RPMI7951 (cell line): ENCODE measurements at places on chromosomes 16 and 17.
A peak's percentile ranks its signal among the peaks of the same experiment; 100 is the strongest.

- no peak for DNase-seq
Observed at GRCh38 chr17:59512844-59513385, 52.5 kb upstream of the DHX40 start.

DNA sequence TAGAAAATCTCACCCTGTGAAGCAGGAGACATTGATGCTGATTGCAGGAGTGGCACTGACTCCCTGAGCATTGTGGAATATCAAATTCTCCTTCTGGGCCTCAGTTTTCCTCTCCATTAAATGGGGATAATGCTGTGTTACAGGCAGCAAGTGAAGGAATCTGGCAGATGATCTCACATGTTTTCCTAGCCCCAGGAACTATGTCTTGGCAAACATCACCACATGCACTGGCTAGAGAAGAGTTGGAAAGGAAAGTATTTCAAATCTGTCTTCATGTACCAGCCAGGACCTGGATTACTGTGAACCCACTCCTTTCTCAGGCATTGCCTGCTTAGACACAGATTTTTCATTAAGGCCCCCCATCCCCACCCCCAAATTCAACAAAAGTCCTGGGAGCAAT, 13.6 kb upstream of the CCL8 start:
- DNase-seq, result peak; percentile 53

DNA sequence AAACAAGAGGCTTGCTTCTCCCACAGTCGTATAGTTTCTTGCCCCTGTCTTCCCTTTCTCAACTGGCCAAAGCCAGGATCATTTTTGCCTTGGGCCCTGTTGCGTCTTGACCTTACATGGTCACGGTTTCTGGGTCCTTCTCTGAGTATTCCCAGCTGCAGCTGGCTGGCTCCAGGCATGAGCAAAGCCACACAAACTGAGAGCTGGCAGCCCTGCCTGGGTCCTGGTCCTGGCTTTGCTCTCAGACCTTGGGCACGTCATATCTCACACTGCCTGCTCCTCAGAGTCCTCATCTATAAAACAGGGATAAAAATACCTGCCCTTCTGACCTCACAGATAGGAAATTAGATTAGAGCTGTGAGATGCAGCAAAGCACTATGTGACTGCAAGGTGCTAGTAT, 277.6 kb downstream of the CBLN1 start:
- peak; percentile 37 for DNase-seq

DNA sequence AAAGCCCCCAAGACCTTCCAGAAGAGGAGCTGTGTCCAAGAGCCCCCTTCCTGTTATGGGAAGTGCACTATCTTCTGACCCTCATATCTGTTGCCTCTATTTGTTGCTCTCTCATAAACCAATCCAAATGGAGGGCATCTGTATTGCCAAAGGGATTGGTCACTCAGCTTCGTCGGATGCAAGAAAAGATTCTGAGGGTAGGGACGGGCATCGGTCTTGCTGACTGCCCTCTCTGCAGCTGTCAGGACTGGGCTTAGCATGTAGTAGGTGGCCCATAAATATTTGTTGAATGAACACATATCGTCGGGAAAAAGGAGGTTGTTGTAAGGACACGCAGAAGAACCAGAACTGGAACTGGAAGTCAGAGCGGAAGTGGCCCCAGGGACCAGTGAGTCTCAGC, 44.1 kb downstream of the CCDC42 start:
- DNase-seq, result no peak

- no peak for DNase-seq
Observed at GRCh38 chr16:56980792-56981724, 8.3 kb upstream of the NLRC5 start.

DNA sequence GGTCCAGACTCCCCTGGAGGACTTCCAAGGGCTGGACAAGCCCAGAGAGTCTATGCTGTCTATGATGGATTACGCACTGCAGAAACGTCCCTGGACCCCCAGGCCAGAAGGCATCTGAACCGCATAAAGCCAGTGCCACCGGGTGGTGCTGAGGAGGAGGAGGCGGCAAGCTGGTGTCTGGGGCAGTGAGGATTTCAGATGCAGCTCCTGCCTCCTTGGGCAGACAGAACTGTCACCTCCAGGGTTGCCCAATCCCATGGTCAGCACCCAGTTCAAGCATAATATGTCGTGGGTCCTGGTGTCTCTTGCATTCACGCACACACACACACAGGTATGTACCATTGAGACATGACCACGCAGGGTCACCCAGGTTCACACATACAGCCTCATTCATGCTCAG, 25.6 kb downstream of the RAP1GAP2 start:
- no peak for DNase-seq
